Stimulated activated CD8-positive, alpha-beta memory T cell treated with anti-CD3 and anti-CD28 coated beads, Interleukin-7, amount 100 ng/mL, for 24 hours (primary cell): ENCODE measurements at places on chromosomes 6 and 20.

DNA sequence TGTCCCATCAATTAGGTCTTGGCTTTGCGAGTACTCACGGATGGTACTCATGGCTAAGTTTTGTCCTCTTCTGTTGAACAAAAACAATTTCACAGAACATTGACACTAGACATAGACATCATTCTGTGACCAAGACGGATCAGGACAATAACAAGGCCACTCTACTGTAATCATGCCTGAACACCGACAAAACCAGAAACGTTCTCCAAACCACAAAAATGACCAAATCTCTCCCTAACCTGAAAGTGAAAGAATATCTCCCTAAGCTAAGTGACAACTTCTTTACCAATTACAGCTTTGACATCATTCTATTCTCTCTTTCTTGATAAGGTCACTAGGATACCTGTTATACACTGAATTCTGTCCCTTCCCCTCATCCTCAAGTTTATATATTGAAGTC is 40.0 kb upstream of the SLC2A12 start:
- DNase-seq = no peak

- DNase-seq = no peak
Measured at GRCh38 chr6:10409731-10410206, 5.1 kb downstream of the TFAP2A start.

DNA sequence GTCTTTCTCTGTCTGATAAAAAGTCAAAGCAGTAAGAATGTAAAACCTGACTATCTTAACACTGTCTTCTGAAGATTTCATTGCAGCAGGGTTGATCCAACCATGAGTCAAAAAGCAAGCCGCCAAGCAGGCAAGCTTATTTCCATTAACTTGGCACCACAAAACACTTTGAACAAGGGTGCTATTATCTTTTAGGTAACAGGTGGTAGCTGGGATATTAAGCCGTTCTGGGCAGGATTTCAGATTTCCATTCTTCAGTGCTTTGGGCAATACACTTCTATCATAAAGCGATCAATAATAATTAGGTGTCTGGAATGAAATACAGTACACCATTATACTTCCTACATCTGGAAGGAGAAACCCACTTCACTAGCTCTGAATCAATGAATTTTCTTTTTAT is 181.9 kb downstream of the TBC1D7 start:
- DNase-seq = no peak

DNA sequence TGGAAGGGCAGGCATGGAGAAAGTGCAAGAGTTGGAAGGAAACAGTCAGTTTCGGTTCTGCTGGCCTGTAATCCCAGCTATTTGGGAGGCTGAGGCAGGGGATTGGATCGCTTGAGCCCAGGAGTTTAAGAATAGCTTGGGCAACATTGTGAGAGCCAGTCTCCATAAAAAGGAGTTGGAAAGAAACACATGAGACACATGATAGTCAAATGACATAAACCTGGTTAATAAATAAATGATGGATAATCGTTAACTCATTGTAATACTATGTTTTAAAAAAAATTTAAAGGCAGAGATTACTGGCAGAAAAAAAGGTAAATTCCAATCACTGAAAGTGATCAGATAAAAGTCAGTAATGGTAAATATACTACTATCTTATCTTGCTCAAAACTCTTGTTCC is 37.2 kb upstream of the PHACTR1 start:
- no peak for DNase-seq

DNA sequence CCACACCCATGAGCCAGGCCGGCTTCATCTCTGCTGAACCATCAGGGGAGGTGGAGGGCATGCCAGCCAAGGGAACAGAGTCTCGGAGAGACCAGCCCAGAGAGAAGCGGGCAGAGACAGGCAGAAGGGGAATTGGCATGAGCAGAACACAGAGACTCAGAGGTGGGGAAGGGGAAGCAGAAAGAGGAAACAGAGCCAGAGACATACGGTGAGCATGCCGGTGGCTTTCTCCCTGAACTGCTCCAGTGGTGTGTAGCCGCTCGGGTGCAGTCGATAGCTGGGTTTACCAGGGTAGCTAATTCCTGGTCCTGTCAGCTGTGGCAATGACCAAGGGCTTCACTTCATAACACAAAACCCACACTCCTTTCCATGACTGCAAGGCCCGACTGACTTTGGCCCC is 83.6 kb upstream of the CCDC167 start:
- no peak for DNase-seq

DNA sequence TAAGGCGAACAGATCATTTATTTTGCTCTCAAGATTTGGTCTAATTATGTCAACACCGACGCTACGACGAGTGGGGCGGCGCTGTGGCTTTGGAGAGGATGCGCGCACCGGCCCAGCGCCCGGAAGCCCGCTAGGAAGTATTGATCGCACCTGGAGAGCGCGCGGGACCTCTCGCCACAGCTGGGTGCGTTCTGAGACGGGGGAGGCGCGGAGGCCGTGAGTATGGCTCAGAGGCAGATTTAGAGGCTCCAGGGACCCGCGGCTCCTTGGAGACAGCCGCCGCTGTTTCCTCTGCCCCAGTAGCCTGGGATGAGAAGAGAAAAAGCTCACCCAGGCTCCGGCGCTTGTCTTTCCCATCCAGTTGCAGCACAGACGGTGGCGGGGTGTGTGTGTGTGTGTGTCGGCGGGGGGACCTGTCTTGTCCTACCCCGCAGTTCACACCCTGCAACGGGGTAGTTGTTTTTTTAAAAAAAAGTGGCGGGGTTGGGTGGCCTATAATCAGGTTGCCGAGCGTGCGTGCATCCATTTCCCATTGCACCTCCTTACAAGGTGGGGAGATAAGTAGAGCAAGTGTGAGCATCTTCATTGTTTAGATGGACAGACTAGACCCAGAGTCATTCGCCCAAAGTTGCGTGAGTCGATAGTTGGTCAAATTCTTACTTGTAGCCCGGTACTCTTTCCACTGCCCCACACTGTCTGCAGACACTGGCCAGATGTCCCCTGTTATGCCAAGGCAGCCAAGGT is 11.2 kb downstream of the TFAP2D start:
- DNase-seq = no peak
